ENCODE measurements at places on chromosomes 3 and 15. TPM values are rescaled to one million over a fixed set of nuclear protein-coding genes. Genes with fewer than 3 reads are reported as not detected.

GRCh38 chr3:141729240-141729639, 8.9 kb upstream of the RNF7 start:
- H3K27me3 ChIP-seq = no peaks in the 10 kb centered on the region
- H3K27ac ChIP-seq = no peak overlapping the region
- no peak for DNase-seq
- no peaks in the 10 kb centered on the region for H3K4me1 ChIP-seq
- no peaks in the 10 kb centered on the region for H3K36me3 ChIP-seq

- no peak overlapping the region for H3K4me3 ChIP-seq
- H3K27ac ChIP-seq = no peak overlapping the region
- peaks cover 2% of the 10 kb centered on the region for H3K27me3 ChIP-seq
- no peaks in the 10 kb centered on the region for H3K4me1 ChIP-seq
Measured at GRCh38 chr3:11095932-11096265, 58.4 kb upstream of the HRH1 start.

Gene BCHE
- total RNA-seq = 1.4 TPM

- peak; percentile 71 for DNase-seq
- H3K27ac ChIP-seq = no peak within 1 kb of the TSS
- H3K27me3 ChIP-seq = peaks cover 38% of the 10 kb centered on the region
- H3K36me3 ChIP-seq = no peaks in the 10 kb centered on the region
- H3K4me3 ChIP-seq = no peak within 1 kb of the TSS
Measured at GRCh38 chr3:13879946-13880810, at the start of gene WNT7A. WNT7A (minus strand) TSS chr3:13880071; CDS start chr3:13879816, 255 bp downstream.

- no peak for DNase-seq
- no peaks in the 10 kb centered on the region for H3K36me3 ChIP-seq
- no peak overlapping the region for H3K4me3 ChIP-seq
- no peaks in the 10 kb centered on the region for H3K4me1 ChIP-seq
- H3K27me3 ChIP-seq = no peaks in the 10 kb centered on the region
Measured at GRCh38 chr3:18580268-18580667, 155.1 kb upstream of the SATB1 start.

- H3K4me1 ChIP-seq = no peaks in the 10 kb centered on the region
- H3K4me3 ChIP-seq = no peak overlapping the region
- no peak for DNase-seq
- no peaks in the 10 kb centered on the region for H3K27me3 ChIP-seq
- H3K27ac ChIP-seq = no peak overlapping the region
Measured at GRCh38 chr3:51336261-51336660, 48.8 kb upstream of the MANF start.

Gene IL20RB
- total RNA-seq = 0.79 TPM

Gene UNC45A
- 62.8 TPM for total RNA-seq

DNA sequence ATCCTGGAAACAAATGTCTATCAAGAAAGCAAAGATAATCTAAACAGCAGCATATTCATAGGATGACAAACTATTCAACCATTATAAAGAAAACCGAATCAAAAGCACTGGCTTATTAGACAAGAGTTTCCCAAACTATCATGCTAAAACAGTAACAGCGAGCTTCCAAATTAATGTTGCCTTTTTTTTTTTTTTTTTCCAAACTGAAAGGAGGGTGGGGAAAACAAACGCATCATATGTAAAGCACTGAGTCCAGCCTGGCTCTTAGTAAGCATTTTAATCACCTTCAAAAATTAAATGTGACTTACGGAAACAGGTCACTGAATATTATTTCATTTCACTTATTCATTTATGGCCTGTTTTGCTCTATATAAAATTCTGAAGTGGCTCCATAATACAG, 2.3 kb downstream of the TJP1 start:
- no peaks in the 10 kb centered on the region for H3K36me3 ChIP-seq
- peak overlapping the region; percentile 95 for H3K4me3 ChIP-seq
- no peaks in the 10 kb centered on the region for H3K27me3 ChIP-seq
- peak; percentile 48 for DNase-seq
- H3K27ac ChIP-seq = no peak overlapping the region

Gene CYP1A2
- not detected for total RNA-seq

GRCh38 chr15:72919936-72920465, 132.3 kb upstream of the NEO1 start:
- H3K4me1 ChIP-seq = no peaks in the 10 kb centered on the region
- no peaks in the 10 kb centered on the region for H3K36me3 ChIP-seq

Data from kidney (tissue), 22 donors.